Small intestine (tissue), 16 donors: ENCODE measurements at places on chromosomes 3 and 15. TPM values are rescaled to one million over a fixed set of nuclear protein-coding genes. Genes with fewer than 3 reads are reported as not detected.

RETNLB gene
- polyA plus RNA-seq = 4.9 TPM

HTD2 gene
- 5.4 TPM for polyA plus RNA-seq

CCR2 gene
- 1.4 TPM for polyA plus RNA-seq

STRA6 gene
- polyA plus RNA-seq = 0.27 TPM

NISCH gene
- polyA plus RNA-seq = 25.9 TPM

TRMT10C gene
- 15.7 TPM for polyA plus RNA-seq

GPR149 gene
- not detected for polyA plus RNA-seq

DNA sequence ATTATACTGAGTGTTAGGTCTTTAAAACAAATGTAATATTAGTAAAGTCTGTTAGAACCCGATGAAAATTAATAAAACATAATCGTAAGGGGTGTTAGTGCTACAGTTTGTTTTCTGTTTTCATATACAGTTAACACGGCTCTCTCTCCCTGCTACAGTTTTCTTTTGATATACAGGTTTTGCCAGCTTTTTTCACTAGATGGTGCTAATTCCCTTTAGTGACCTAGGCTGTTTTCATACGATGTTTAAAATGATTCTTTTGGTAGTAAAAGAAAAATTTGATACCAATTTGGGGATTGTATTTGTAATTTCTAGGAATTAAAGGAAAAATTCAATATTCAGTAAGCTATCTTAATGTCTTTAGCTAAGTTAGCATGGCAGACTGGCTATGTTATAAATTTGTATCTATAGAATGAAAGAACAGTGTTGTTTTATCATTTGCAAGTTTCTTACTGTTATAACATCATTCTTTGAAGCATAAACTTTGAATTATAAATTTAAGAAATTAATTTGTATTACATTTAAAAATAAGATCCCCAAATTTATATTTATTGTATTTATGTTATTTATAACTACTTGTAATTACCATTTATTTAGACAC is 11.5 kb downstream of the APH1B start:
- DNase-seq = peak; percentile 64

DNA sequence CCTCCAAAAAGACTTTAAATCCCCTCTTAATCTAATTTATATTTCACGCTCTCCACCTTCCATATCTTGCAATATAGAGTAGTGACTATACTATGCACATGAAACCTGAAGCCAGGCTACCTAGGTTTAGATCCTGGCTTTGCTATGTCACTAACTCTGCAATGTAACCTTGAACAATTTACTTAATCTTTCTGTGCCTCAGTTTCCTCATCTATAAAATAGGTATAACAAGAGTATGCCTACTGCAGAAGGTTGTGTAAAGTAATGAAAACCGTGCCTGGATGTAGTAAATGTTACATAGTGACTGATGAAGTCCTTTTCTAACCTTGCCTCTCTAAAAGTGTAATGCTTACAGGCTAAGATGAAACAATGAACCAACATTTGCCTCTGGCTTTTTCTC is 18.5 kb downstream of the HERC1 start:
- DNase-seq = no peak

DNA sequence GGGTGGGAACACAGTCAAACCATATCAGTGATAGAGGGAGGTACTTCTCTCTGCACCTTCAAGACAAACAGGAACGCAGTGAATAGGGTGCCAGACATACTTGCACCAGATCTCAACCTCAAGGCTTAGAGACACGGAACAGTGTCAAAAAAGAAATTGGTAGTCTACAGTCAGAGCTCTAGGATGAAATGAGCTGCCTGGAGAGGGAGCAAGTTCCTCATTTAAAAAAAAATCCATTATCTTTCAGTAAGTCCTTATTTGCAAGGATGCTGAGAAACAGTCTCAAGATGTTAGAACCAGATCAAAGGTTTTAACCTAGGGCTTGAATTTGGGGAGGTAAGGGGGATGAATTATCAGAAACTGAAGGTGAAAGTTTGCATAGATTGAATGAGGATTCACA is 20.2 kb upstream of the LMCD1 start:
- DNase-seq = no peak

- DNase-seq = no peak
Observed at GRCh38 chr3:184599143-184599542, 37.6 kb downstream of the EPHB3 start.

DNA sequence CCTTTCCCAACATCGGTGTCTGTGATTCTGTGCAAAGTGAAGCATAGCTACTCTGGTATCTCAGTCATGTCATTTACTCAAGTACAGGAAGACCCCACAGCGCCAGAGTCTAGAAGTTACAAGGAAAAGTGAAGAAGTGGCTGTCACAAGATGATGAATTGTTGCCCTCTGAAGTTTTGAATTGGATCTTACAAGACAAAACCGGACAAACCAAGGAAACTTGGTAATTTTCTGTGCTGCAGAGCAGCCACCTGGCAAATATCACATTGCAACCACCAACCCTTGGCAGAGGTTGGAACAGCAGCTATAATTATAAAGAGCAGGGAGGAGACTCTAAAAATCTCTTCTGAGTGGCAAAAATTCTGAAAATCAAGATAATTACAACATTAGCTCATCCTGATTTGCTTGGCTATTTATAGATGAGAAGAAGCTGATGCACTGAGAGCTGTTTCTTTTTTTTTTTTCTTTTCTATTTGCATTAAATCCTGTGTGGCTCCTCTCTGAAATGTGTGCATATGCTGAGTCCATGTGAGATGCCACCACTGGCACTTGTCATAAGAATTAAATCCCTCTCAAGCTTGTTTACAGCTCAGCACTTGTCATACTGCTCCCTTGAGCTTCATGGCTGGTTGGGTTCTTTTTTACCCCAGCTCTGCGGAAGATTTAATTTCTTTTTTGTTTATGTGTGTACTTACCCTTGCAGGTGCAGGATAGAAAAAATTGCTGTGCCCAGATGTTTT is 68.0 kb upstream of the MNS1 start:
- no peak for DNase-seq

DNA sequence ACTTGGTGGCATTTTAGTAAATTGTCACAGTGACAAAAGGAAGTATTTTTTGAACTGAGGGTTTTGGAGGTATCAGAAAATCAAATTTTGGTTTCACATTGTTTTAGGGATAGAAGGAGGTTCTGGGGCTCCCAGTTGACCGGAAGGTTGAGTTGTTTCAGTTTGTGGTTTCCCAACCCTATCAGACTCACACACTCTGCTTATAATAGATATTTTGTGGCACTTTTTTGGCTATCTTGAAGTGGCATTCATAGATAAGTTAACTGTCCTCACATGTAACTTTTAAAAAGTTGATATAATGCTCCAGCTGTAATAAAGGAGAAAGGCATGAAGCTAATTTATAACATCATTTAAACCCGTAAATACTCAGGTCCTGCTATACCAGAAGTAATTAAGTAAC is 12.8 kb downstream of the ARMC8 start:
- no peak for DNase-seq

DNA sequence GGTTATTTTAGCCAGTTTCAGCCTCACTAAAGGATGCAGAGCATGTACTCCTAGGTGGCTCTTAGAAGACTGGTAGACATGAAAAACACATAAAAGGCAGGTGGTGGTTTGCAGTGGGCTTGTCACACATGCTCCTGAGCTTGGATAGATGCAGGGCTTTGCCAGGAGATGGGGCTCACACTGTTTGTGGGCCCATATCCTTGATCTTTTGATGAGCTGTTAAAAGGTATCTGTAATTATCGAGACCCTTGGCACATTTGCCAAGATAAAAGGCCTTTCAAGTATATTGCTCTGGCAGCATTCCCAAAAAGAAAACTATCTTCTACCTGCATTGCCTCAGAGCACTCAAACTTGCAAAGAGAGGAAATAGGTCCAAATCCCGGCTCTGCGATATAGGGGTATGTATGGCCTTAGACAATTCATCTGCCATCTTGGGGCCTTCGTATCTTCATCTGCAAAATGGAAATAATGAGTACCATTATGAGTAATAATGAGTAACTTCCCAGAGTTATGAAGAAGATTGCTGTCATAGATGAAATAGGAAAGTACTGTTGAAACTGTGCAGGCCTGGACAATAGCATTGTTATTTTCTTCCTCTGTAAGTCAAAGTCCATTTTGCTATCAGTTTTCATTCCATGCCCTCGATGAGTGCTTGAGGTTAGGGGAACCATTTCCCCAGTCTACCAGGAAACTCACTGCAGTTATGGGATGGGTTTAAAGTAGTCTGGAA is 172.7 kb downstream of the SYNPR start:
- DNase-seq = peak; percentile 79

DNA sequence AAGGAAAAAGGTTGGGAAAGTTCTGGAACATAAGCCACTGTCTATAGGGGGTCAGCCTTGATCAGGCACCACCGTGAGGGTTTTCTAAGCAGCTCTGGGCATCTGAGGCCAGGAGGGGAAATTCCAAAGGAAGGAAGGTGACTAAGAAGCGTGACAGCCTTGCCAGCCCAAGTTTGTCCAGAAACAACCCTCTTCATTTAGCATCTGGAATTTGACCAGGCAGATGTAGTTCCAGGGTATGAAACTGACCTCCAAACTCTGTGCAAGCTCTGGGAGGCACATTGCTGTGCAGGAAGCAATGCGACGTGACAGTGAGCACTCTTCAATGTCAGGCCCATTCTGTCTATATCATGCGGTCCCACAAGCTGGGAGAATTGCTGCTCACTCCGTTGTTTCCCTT is 85.4 kb upstream of the TPM1 start:
- DNase-seq = no peak

GRCh38 chr3:94082391-94082937 is 19.6 kb downstream of the NSUN3 start:
- DNase-seq = no peak

DNA sequence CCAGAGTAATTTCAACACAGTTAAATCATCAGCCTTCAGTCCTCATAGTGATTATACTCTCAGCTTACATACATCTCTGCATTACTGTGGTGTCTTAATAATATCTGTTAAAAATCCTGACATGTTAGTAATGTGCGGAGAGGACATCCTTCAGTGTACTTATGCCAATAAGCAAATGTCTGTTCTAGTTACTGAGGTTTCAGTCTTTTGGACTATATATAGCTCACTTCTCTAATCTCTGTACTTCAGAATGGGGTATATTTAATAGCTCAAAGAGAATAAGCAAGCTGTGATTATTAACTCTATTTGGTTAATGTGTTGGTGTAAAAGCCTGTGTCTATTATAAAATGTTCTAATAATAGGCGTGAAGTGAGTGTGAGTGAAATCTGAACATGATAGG is 28.9 kb upstream of the OSTN start:
- no peak for DNase-seq

GRCh38 chr3:31431321-31431720 is 101.4 kb upstream of the STT3B start:
- DNase-seq = no peak

DNA sequence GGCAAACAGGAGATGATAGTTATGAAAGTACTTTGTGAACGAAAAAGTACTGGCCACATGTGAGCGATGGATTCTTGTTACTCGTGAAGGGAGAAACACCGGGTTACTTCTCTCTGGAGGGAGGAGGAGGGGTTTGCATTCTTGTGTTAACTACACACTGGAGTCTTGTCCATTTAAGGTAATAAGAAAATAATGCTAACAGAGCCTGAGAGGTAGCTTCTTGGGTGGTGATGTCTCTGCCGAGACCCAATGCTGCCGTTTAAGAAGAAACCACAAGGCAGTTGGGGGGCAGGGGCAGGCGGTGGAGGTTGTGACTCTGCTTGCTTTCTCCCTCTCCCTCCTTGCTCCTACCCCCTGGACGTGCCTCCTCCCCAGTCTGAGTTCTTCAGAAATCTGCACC is 100.9 kb upstream of the ROPN1 start:
- DNase-seq = no peak

- DNase-seq = no peak
Observed at GRCh38 chr15:83794209-83794608, 140.3 kb downstream of the ADAMTSL3 start.

DNA sequence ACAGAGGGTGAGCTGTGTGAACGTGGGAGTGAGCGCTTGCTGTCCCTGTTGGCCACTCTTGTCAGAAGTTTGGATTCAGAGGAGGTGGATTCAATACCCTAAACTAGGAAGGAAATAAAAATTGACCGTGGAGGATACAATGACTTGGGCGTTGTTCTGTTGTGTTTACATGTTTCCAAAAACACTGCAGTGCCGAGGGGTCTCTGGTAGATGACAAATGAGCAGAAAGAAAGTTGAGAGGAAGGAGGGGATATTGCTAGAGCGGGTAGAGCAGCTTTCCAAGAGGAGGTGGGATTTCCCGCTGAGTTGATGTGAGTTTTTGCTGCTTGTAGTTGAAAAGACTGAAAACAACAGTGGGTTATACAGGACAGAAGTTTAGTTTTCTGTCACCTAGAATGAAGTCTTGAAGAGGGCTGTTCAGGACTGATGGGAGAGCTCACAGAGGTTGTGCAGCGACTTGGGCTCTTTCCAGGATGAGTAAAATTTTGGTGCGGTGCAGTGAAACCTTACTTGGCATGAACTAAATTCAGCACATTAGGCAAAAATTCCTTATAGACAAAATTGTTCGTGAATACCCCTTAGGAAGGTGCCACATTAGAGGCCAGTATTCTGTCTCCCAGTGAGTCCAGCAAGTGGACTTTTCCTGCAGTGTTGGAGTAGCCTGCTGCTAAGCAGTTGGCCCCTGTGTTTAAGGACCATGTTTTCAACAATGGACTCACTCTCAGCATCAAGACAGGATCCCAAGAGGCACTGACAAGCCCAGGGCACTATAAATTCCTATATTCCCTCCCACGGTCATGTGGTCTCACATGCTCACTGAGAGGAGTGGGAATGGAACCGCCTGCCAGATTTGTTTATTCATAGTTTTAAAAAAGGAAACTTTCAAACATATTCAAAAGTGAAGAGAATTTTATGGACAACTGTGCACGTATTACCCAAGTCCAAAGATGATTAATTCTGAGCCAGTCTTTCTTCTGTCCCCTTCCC is 435.0 kb upstream of the C2CD4B start:
- no peak for DNase-seq

GRCh38 chr3:173588556-173588955 is 191.0 kb downstream of the NLGN1 start:
- no peak for DNase-seq

- DNase-seq = no peak
Observed at GRCh38 chr3:66269411-66269810, 48.6 kb downstream of the SLC25A26 start.
